Midbrain (tissue), 1 donor: ENCODE measurements at places on chromosomes 13 and 19.

DNA sequence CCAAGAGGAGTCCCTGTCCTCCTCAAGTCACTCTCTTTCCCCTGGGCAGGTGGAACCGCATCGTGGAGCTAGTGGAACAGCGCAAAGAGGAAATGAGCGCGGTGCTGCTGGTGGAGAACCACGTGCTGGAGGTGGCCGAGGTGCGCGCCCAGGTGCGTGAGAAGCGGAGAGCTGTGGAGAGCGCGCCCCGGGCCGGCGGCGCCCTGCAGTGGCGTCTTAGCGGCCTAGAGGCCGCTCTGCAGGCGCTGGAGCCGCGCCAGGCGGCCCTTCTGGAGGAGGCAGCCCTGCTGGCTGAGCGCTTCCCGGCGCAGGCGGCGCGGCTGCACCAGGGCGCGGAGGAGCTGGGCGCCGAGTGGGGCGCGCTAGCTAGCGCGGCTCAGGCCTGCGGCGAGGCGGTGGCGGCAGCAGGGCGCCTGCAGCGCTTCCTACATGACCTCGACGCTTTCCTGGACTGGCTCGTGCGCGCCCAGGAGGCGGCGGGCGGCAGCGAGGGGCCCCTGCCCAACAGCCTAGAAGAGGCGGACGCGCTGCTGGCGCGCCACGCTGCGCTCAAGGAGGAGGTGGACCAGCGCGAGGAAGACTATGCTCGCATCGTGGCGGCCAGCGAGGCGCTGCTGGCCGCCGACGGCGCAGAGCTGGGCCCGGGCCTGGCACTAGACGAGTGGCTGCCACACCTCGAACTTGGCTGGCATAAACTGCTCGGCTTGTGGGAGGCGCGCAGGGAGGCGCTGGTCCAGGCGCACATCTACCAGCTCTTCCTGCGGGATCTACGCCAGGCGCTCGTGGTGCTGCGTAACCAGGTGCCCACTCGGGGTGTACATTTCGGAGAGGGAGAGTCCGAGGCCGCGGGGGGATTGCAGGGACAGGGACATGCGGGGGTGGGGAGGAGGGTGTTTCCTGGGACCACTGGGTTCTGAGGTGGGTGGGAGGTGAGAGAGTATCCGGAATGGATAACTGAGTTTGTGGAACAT lies 52.8 kb downstream of the SPTBN4 start:
- no peak for DNase-seq

DNA sequence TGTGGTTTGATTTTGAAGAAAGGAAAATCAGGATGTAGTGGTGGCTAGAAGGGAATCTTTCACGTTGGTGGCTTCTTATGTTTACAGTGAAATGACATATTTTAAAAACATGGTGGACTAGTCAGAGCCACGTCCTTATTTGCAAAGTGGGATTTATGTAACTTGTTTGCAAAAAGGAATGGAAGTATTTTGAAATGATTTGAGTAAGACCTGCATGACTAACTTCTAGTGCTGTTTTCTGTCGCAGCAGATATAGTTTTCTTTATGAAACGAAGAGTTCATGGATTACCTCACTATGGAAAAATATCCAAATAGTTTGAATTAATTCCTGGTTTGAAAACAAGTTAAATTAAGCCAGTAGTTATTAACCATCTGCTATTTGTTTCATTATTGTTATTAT lies 476.5 kb downstream of the MYO16 start:
- DNase-seq: no peak

GRCh38 chr19:30317403-30317802 lies 54.8 kb upstream of the ZNF536 start:
- no peak for DNase-seq

GRCh38 chr13:41622432-41623429 lies 165.4 kb downstream of the RGCC start:
- no peak for DNase-seq

DNA sequence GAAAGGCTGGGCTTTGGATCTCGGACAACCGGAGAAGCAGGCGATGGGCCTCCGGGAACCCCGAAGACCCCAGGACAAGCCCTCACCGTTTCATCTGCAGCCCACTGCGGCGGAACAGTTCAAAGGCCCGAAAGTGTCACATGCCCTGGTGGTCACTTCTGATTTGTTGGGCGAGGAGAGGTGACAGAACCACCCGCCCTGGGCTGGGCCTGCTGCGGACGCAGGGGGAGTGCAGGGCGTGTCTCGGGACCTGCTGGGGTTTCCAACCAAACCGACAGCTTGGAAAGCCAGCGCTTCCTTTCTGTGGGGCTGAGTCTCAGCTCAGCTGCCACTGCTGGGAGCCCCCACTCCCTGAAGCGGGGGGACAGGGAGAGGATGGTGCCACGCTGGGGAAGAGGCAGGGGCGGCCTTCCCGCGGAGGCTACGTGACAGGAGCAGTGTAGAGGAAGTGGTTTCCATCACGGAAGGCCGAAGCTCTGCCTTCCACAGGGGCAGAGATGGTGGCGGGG lies 22.8 kb upstream of the ZBTB7A start:
- no peak for DNase-seq

- DNase-seq: no peak
Measured at GRCh38 chr13:30751183-30751933, 16.0 kb downstream of the ALOX5AP start.
